ENCODE measurements at places on chromosomes 3 and 15.

DNA sequence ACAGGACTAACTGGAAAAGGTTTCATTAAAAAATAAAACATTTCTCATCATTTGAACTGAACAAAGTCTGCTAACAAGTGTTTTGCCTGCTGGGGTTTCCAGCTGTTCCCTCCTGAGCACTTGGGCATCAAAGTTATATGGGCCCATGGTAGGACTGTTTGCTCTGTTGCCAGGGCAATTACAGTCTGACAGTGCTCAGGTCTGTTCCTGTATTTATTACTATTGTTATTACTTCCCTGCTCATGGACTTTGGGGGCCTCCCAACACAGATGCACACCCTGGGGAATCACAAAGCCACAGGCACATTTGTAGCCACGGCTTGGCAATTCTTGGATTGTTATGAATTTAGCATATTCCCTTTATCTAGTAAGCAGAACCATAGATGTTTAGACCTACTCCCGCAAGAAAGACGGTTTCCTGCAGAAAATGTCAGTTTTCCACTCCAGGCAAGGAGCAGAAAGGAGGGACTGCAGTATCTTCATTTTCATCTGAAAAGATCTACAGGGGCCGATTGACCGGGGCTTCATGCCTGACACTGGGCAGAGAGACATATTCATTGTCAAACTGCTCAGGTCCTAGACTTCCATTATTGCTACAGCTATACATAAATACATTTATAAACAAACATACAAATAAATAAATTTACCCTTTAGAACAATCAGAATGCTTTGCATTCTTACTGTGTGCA lies 580.2 kb downstream of the AGBL1 start:
- DNase-seq, result no peak

- no peak for DNase-seq
Observed at GRCh38 chr15:92968926-92969651, 69.0 kb downstream of the CHD2 start.

GRCh38 chr15:93088200-93088980 lies 621 bp downstream of the RGMA start:
- DNase-seq, result no peak

- DNase-seq, result no peak
Observed at GRCh38 chr15:59116771-59117170, 11.8 kb downstream of the CCNB2 start.

GRCh38 chr3:127093312-127093711 lies 99.6 kb upstream of the PRR23E start:
- no peak for DNase-seq

DNA sequence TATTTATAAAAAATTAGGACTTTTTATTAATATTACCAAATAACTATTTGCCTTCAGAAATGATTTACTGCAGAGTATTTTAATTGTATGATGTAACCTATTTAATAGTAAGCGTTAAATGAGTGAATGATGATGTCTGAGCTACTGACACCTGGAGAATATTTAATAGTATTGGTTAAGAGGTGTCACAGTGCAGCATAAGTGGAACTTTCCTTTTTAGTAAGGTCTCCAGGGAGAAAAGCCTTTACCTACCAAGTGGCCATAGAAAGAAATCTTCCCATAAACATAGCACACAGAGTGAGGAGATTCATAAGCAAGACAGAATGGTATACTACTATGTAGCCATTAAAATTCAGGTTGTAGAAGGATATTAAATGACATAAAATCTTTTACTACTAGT lies 441.7 kb downstream of the TBL1XR1 start:
- DNase-seq, result no peak

GRCh38 chr3:123853686-123854372 lies 30.3 kb downstream of the MYLK start:
- DNase-seq, result no peak

- peak; percentile 68 for DNase-seq
Observed at GRCh38 chr3:8769088-8769822, at the start of gene OXTR. OXTR (minus strand) TSS chr3:8769613; CDS start chr3:8768187, 1,426 bp downstream.

- no peak for DNase-seq
Observed at GRCh38 chr15:39000008-39000734, 435.6 kb upstream of the RASGRP1 start.

DNA sequence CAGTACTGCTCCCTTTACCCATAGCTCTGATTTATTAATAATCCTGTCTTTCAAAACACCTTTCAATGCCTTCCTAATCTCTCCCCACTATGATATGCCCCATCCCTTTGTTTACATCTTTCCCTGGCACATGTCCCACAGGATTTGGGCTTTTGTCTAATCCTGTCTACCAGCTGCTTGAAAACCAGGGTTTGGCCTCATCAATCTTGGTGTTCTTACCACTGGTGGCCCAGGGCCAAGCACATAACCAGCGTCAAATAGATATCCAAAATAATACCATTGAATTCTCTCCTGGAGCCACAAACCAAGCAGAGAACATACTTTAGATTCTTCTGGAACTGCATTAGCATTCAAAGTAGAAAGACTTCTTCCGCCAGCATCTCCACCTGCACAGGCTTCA lies 104.8 kb upstream of the PPP2R3A start:
- no peak for DNase-seq

DNA sequence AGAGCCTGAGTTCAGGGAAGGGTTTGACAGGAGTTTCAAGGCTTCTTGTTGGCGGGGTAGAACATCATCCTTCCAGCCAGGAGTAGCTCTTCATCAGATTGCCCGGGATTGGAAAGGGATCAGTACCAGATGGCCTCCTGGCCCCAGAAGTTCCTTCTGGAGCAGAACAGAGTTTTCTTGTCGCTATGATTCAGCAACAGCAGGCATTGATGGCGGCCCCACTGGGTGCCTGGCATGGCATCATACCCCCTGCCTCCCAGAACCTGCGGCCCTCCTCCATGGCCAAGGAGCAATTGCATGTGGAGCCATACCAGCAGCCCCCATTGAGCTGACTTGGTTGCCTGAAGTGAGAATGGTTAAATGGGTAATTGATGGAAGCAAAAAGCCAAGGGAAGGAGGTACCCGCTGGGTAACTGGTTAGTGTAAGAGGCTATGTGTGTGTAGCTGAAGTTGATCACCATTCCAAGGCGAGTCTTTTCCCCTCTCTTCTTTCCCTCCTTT lies 305.6 kb downstream of the PTPRG start:
- no peak for DNase-seq

DNA sequence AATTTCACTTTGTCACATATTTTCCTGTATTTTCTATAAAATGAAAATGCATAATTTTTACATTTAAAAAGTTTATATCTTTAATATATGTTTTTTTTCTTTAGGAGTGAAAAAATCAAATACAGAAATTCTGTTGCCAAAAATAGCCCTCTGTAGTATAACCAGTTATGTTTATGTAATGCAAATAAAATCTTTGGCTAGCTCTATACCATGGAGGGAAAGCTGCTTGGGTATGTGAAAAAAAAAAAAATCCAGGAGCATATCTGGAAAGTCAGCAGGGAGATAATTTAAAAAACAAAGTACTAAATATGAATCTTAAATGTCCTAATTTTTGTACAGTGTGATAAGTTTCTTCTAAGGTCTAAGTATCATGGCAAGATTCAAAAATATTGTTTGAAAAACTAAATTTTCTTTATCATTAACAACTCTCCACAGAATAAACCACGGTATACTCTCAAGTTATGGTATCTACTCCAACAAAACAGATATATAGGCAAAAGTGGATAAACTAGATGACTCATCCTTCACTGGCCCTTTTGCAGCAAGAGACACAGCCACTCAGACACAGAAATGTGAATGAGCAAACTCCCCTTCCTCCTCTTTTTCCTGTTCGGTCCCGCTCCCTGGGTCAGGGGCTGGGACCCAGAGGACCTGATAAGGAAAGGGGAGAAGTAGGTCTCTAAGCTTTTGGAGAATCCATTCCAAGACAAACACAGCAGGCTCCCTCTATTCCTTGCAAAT lies 66.6 kb downstream of the PDZRN3 start:
- DNase-seq, result no peak

DNA sequence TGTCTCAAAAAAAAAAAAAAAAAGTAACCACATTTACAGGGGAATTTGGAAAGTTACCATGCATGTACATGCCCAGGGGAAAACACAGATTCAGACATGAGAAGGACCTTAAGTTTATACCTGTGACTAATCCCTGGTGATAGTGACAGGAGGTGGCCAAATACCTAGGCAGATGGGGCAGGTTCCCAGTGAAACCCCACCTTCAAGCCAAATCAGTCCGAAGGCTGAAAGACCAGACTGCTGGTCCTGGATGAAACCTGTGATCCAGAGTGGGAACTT lies 15.8 kb downstream of the SPCS1 start:
- no peak for DNase-seq

DNA sequence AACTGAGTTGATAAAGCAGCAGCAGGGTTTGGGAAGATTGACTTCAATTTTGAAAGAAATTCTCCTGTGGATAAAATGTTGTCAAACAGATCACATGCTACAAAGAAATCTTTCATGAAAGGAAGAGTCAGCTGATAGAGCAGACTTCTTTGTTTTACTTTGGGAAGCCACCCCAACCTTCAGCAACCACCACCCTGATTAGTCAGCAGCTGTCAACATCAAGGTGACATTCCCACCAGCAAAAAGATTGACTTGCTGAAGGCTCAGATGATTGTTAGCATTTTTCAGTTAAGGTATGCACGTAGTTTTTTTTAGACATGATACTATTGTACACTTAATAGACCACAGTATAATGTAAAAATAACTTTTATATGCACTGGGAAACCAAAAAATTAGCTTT lies 87.6 kb upstream of the ACKR4 start:
- no peak for DNase-seq

GRCh38 chr3:184679056-184679816 lies 32.6 kb downstream of the MAGEF1 start:
- no peak for DNase-seq

GRCh38 chr3:19945969-19946831 lies 697 bp upstream of the RAB5A start:
- no peak for DNase-seq

- DNase-seq, result no peak
Observed at GRCh38 chr3:58266577-58266976, 29.0 kb downstream of the ABHD6 start.

DNA sequence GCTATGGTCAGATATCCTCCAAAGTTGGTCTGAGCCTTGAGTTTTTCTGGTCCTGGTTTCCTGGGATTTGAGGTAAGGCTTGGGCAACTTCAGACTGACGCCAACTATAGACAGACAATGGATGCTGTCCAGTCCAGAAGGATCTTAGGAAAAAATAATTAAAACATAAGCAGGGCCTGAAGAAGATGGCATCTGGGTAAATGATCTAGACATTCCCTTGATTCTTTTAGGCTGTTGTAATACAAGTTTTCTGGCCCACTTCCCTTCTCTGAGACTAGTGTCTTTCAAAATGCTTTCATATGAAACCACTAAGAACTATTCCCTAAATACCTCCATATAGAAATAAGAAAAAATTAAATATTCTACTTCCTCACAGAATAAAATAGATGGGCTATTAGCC lies 47.7 kb upstream of the PLXND1 start:
- peak; percentile 49 for DNase-seq

DNA sequence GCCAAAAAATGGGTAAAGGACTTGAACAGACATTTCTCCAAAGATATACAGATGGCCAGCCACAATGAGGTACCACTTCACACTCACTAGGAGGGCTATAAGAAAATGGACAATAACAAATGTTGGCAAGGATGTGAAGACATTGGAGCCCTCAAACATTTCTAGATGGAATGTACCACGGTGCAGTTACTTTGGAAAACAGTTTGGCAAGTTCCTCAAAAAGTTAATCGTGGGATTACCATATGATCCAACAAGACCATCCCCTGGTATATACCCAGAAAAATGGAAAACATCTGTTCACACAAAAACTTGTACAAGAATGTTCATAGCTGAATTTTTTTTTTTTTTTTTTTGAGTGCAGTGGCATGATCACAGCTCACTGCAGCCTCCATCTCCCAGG lies 15.9 kb upstream of the HRH1 start:
- no peak for DNase-seq

DNA sequence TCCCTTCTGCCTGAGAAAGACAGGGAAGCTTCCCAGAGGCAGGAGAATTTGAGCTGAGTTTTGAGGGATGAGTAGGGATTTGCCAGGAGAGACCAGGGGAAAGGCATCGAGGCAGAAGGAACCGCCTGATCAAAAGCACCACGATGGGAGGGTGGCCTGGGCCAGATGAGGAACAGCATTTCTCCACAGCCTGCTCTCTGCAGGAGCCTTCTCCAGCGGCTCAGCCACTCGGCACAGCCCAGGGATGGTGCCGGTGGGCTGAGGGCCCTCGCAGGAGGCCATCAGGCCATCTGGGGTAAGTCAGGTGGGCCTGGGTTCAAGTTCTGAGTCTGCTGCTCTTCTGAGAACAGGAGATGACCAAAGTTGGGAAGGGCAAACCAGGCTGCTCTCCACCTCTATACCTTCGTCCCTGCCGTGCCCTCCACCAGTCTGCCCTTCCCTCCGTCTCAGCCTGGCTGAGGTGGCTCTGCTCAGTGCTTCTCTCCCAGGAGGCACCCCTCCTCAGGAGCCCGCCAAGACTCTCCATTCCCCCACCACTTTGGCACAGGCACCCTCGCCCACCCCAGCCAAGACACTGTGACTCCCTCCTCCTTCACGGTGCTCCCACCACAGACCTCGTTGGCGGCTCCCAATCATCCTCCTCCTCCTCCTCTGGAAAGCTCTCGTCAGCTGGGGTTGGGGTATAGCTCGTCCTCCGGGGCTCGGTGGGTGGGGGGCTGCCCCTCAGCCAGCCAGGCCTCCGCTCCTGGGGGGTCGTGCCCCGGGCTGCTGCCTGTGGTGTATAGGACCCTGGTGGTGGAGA lies 34.9 kb downstream of the GRIP2 start:
- DNase-seq, result no peak

DNA sequence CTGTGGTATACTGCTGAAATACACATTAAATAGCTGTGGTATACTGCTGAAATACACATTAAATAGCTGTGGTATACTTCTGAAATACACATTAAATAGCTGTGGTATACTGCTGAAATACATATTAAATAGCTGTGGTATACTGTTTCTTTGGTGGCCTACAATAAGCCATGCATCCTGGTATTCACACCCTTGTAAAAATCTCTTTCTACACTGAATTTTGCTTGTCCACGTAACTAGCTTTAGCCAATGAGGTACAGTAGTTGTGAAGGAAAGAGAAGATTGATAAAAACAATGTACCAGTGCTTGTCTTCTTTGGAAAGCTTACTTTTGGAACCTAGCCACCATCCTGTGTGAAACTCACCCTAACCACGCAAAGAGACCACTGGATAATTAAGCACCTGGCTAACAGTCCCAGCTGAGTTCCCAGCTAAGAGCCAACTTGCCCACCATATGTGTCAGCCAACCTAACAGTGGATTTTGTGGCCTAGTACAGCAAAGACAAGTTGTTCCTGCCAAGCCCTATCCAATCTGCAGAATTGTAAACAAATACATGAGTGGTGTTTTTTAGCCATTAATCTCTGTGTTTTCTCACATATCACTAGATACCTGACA lies 103.4 kb upstream of the MELTF start:
- DNase-seq, result no peak

GRCh38 chr3:13600950-13601691 lies 52.2 kb downstream of the FBLN2 start:
- DNase-seq, result no peak

DNA sequence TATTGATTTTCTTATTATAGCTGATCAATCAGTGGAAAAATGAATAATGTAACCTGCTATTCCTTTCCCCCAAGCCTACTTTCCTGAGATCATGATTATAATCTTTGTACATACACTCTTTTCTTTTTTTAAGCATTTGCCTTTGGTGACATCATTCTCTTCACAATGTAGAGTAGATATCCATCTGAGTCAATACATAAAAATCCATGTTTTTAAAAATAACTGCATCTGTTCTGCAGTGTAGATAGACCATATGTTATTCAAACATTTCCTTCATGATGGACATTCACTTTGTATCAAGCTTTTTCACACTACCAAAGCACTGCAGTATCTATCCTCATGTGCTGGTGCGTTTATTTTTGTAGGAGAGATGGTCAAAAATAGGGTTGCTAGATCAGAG lies 211.1 kb downstream of the PTPRG start:
- DNase-seq, result no peak
